ENCODE measurements at places on chromosomes 3 and 15. TPM values are rescaled to one million over a fixed set of nuclear protein-coding genes. Genes with fewer than 3 reads are reported as not detected.

CILP gene
- not detected for total RNA-seq

GPR176 gene
- 2.0 TPM for total RNA-seq

FGF12 gene
- not detected for total RNA-seq

CAMKV gene
- 1.4 TPM for total RNA-seq

MOBP gene
- total RNA-seq, result not detected

CSTA gene
- not detected for total RNA-seq

XCR1 gene
- total RNA-seq, result not detected

PIK3CA gene
- total RNA-seq, result 11.9 TPM

DNA sequence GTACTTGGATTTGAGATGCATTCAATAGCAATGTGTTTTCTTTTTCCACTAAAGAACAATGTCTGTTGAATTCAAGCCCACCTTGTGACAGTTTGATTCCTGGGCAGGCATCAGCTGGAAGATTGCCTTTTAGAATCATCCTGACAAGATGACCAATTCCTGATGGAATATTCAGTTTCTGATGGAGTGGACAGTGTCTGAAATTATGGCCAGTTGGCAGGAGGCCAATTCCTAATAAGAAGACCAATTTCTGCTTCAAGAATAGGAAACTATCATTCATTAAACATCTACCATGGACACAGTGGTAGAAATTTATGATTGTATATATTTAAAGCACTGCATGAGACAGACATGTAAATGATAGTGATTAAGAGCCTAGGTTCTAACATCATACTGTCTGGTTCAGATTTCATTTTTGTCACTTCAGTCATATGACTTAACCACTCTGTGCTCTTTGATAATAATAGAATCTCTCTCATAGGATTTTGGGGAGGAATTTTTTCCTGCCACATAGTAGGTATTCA lies 133.6 kb downstream of the CLSTN2 start:
- no peak for DNase-seq

DNA sequence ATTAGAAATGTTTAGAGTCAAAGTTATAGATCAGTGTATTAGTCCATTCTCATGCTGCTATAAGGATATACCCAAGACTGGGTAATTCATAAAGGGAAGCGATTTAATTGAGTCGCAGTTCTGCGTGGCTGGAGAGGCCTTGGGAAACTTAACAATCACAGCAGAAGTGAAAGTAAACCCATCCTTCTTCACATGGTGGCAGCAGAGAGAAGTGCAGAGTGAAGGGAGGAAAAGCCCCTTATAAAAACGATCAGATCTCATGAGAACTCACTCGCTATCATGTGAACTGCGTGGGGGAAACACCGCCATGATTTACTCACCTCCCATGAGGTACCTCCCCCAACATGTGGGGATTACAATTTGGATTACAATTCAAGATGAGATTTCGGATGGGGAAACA lies 871.5 kb downstream of the DIPK2A start:
- DNase-seq, result no peak

DNA sequence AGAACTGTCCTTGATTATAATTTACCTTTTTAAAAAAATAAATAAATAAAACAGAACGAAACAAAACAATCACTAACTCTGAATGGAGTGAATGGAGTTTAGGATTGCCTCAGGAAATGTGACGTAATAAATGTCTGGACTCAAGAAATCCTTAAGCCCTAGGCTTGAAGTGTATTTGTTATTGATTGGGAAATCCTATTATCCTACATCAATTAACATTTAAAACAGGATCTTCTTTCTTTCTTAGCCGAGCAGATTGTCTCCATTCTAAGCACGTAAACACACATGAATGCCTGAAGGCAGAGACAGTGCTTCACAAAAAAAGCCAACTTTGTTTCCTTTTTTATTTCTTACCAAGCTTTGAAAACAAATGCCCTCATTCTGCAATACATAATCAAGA lies 33.4 kb downstream of the KAT2B start:
- DNase-seq, result no peak

- no peak for DNase-seq
These were observed 40.7 kb downstream of the C2CD4B start for GRCh38 chr15:62124176-62124972.

DNA sequence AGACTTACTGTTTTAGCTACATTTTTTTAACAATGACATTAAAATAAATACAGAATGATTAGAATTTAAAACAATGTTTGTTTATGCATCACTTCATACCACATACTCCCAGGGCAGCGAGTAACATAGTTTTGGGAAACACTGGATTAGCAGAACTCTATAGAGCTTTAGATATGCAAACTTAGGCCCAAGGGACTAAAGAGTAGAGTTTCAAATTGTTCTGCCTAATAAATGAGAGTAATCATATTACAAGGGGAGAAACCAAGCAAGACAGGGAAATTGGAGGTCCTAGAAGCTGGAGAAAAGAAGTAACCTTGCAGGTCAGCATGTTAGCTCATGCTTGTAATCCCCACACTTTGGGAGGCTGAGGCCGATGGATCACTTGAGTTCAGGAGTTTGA lies 3.6 kb upstream of the DAZL start:
- no peak for DNase-seq

- DNase-seq, result no peak
These were observed 146.7 kb downstream of the NR2E3 start for GRCh38 chr15:71957026-71957425.

GRCh38 chr3:17775073-17775472 lies 32.6 kb upstream of the TBC1D5 start:
- no peak for DNase-seq

- DNase-seq, result peak; percentile 22
These were observed 692 bp downstream of the STT3B start for GRCh38 chr3:31533169-31534064.

DNA sequence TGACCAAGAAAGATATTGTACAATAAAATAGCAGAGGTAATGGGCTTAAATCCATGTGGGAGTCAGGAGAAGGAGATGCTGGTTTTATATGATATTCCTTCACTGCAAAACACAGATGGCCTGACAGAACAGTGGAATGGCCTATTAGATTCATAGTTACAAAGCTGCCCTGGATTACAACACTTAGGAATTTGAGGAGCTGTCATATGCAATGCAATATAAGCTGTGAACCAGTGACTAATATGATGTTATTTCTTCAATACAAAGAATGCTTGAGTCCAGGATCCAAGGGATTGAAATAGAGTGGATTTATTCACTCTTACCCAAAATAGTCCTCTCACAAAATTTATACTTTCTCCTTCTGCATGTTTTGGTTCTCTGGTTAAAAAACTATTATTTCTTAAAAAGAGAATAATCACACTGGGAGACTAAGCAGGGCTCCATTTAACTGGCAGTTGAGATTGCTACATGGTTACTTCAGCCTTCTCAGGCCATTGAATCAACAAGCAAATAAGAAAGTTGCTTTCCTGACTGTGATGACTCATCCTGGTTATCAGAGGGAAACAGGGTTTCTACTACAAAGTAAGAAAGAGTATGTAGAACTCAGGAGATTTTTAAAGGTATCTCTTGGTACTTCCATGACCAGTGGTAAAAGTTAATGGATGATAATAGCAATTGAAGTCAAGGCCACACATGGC lies 79.8 kb upstream of the ZPLD1 start:
- no peak for DNase-seq

- DNase-seq, result no peak
These were observed 31.4 kb downstream of the FLNB start for GRCh38 chr3:58039601-58040000.

- DNase-seq, result peak; percentile 98
These were observed 219.3 kb upstream of the ATP10A start for GRCh38 chr15:26082221-26083109.

- no peak for DNase-seq
These were observed 35.2 kb downstream of the NR1I2 start for GRCh38 chr3:119817071-119817470.

GRCh38 chr3:22555753-22556435 lies 647.2 kb upstream of the UBE2E2 start:
- peak; percentile 24 for DNase-seq

GRCh38 chr3:58082047-58082446 lies 73.8 kb downstream of the FLNB start:
- no peak for DNase-seq

- no peak for DNase-seq
These were observed 59.9 kb downstream of the LIPC start for GRCh38 chr15:58491499-58492202.

DNA sequence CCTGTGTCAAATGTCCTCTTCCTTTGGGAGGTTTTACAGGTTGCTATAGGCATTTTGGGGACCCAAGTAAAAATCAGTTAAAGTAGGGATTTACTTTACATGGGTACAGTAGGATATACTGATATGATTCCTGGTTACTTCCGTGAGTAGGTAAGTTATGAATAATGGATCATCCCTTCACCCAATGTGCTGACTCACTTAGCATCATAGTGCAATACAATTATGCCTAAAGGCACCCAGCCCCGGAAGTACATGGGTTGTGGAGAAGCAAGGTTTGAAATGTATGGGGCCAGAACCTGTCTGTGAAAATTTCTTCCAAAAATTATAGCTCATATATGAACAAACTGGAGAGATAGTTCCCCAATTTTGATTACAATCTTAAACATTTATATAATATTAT lies 64.0 kb downstream of the GLB1 start:
- no peak for DNase-seq

GRCh38 chr15:70608144-70608543 lies 155.2 kb downstream of the UACA start:
- no peak for DNase-seq

DNA sequence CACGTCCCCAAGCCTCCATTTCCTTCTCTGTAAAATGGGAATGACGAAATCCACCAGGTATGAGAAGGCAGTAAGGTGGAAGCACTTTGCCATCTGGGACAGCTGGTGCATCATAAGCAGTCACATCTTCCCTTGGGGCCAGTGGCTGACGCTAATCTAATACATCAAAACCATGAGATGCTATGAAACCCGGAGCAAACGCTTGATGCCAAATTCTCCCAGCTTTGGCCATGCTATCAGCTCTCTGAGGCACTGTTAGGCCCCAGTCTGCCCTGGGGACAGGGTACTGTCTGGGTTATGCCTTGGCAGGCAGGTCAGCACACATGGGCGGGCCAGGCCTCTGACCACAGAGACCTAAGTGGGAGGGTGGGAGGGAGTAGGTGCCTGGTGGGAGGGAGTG lies 66.1 kb downstream of the ADAMTS17 start:
- no peak for DNase-seq

DNA sequence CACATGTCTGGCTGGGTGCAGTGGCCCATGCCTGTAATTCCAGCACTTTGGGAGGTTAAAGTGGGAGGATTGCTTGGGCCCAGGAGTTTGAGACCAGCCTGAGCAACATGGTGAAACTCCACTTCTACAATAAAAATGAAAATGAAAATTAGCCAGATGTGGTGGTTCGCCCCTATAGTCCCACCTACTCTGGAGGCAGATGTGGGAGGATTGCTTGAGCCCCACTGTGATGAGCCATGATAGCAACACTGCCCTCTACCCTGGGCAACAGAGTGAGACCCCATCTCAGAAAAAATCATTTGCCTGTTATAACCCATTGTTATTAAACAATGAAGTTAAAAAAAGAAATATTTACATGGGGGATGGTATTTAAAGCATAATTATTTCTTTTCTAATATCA lies 240.1 kb upstream of the ZPLD1 start:
- no peak for DNase-seq

DNA sequence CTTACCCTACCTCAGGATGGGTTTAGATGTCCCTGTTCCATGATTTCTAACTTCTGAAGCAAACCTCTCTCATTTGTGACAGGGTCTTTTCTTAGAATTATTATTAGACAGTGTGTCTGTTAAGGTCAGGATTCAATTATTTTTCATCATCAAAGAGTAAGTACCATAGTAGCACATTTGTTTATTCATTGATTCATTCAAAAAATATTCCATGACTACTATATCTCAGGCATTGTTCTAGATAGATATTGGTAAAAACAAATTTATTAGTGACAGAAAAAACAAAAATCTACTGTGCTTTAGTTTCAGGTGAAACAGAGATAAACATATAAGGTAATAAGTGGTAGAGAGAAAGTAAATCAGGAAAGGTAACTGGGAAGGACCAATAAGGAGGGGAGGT lies 3.5 kb upstream of the PLOD2 start:
- no peak for DNase-seq

DNA sequence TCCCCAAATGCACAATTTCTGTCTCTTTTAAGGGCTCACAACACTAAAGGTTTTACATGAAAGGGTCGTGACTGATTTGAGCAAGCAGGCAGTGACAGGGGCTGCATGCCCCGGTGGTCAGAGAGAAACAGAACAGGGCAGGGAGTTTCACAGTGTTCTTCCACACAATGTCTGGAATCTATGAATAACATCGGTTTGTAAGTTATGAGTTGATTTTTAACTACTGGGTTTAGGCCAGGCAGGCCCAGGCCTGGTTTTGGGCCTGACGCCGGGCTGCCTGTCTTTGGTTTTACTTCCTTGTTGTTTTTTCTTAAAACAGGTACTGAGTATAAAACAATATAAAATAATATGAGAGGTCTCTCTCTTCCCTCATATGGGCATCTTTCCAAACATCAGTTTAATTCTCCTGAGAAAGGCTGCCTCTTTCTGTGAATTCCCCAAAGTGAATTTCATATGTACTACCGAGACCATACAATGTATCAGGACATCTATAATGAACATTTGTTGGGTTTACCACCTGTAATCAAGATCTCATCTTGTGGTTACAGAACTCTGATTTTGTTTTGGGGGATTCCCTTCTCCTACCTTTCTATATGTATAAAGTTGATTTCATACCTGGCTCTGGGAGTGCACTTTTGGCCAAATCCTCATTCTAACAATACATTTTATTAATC lies 74.4 kb downstream of the CD200 start:
- DNase-seq, result no peak

GRCh38 chr3:30766522-30766921 lies 127.9 kb downstream of the GADL1 start:
- no peak for DNase-seq

All from G401 (cell line).